ENCODE measurements at places on chromosomes 11 and 22.

GRCh38 chr11:40606800-40607199 is 852.7 kb downstream of the LRRC4C start:
- DNase-seq = no peak

- no peak for DNase-seq
Observed at GRCh38 chr22:44412136-44412731, 85.8 kb downstream of the RTL6 start.

GRCh38 chr11:64444838-64445441 is 86.0 kb downstream of the RPS6KA4 start:
- no peak for DNase-seq

DNA sequence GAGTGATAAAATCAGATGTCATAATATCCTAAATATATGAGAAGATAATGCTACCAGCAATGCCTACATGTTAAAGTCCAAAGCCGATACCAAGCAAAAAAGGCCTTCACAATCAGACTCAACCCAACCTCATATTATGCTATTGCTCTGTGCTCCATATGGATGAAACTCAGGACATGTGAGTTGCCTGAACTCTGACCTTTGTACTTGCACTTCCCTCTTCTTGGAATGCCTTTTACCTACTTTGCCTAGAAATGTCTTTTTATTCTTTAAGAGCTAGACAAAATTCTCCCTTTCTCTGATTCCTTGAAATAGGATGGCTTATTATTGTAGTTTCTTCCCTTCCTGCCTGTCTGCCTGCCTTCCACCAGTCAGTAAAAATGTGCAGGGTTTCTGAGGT is 954.7 kb upstream of the CCDC90B start:
- DNase-seq = no peak

DNA sequence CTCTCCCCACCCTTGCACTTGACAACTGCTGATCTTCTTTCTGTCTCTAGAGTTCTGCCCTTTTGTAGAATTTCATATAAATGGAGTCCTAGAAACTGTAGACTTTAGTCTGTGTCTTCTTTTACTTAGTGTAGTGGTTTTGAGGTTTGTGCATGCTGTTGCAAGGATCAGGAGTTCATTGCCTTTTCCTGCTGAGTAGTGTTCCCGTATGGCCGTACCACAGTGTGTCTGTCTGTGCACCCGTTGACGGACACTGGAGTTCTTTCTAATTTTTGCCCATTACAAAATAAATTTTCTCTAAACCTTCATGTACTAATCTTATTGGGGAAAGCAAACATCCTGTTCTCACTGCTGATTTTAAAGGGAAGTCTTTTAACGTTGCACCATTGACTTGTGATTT is 138.1 kb downstream of the TBC1D22A start:
- DNase-seq = no peak

GRCh38 chr11:109956124-109956793 is 136.9 kb upstream of the ZC3H12C start:
- DNase-seq = no peak

- DNase-seq = no peak
Observed at GRCh38 chr22:33710326-33710725, 209.9 kb downstream of the LARGE1 start.

GRCh38 chr11:65275906-65276305 is 14.1 kb downstream of the POLA2 start:
- DNase-seq = no peak

DNA sequence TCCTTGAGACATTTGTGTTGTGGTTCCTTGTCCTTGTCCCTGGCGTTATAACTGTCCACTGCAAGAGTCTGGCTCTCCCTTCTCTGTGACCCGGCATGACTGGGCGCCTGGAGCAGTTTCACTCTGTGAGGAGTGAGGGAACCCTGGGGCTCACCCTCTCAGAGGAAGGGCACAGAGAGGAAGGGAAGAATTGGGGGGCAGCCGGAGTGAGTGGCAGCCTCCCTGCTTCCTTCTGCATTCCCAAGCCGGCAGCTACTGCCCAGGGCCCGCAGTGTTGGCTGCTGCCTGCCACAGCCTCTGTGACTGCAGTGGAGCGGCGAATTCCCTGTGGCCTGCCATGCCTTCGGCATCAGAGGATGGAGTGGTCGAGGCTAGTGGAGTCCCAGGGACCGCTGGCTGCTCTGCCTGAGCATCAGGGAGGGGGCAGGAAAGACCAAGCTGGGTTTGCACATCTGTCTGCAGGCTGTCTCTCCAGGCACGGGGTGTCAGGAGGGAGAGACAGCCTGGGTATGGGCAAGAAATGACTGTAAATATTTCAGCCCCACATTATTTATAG is 23.0 kb downstream of the MYBPC3 start:
- no peak for DNase-seq

DNA sequence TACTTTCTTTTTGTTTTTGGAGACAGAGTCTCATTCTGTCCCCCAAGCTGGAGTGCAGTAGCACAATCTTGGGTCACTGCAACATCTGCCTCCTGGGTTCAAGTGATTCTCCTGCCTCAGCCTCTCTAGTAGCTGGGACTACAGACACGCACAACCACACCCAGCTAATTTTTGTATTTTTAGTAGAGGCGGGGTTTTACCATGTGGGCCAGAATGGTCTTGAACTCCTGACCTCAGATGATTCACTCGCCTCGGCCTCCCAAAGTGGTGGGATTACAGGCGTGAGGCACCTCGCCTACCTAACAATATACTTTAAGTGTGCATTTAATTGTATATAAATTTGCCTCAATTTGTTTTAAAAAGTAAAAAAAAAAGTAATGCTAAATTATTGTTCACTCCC is 38.4 kb downstream of the GRK3 start:
- no peak for DNase-seq

GRCh38 chr11:93959663-93960062 is 61.5 kb upstream of the HEPHL1 start:
- no peak for DNase-seq

DNA sequence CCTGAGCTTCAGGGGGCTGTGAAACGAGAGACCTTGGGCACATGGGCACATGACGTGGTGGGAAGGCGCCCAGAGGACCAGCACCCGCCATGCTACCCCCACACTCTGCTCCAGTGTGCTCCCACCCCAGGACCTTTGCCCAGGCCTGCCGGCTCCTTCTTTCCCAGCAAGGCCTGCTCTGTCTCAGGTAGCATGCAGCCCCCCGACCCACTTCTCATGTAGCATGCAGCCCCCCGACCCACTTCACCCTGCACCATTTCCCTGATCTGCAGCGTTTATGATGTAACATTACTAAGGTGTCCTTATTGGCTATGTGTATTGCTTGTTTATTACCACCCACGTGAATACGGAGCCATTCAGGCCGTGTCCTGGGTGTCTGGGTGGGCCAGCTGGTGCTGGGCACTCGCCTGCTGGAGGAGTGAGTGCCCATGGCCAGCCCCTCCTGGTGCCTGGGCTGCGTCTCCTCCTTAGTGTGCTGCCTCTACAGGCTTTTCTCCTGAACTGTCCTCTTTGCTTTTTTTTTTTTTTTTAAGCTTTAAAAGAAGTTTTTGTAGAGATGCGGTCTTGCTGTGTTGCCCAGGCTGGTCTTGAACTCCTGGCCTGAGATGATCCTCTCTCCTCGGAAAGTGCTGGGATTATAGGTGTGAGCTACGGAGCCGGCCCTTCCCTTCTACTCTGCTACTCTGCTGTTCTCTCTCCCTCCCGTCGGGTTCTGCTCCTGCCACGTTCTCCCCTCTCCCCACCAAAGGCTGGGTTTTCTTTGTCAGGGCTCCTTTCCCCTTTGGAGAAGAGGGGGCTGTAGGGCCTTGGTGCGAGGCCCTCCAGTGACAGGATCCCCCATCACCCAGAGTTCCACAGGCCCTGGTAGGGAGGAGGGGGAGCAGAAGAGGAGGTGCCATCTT is 29.4 kb downstream of the LRP5 start:
- DNase-seq = no peak

GRCh38 chr11:90229791-90230190 is 6.9 kb upstream of the CHORDC1 start:
- DNase-seq = no peak

GRCh38 chr11:133917921-133918607 is 38.7 kb downstream of the IGSF9B start:
- DNase-seq = no peak

DNA sequence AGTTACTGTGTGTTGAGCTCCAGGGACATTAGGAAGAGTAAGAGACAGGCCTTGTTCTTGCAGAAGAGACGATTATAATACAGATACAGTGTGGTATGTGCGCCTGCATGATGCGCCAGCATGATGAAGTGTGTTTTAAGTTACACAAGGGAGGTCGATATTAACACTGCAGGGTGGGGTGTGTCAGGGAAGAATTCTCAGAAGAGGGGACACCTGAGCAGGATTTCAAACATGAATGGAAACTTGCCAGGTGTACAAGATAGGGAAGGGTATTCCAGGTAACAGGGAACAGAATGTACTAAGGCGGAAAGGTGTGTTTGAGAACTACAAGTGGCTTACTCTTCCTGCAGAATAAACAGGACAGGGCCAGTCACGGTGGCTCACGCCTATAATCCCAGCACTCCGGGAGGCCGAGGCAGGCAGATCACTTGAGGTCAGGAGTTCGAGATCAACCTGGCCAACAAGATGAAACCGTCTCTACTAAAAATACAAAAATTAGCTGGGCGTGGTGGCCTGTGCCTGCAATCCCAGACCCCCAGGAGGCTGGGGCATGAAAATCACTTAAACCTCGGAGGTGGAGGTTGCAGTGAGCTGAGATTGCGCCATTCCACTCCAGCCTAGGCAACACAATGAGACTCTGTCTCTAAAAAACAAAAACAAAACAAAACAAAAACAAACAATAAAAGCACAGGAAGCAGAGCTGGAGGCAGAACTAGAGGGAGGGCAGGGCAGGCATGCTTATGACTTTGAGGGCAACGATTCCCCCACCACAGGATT is 59.0 kb downstream of the SYN3 start:
- DNase-seq = no peak

DNA sequence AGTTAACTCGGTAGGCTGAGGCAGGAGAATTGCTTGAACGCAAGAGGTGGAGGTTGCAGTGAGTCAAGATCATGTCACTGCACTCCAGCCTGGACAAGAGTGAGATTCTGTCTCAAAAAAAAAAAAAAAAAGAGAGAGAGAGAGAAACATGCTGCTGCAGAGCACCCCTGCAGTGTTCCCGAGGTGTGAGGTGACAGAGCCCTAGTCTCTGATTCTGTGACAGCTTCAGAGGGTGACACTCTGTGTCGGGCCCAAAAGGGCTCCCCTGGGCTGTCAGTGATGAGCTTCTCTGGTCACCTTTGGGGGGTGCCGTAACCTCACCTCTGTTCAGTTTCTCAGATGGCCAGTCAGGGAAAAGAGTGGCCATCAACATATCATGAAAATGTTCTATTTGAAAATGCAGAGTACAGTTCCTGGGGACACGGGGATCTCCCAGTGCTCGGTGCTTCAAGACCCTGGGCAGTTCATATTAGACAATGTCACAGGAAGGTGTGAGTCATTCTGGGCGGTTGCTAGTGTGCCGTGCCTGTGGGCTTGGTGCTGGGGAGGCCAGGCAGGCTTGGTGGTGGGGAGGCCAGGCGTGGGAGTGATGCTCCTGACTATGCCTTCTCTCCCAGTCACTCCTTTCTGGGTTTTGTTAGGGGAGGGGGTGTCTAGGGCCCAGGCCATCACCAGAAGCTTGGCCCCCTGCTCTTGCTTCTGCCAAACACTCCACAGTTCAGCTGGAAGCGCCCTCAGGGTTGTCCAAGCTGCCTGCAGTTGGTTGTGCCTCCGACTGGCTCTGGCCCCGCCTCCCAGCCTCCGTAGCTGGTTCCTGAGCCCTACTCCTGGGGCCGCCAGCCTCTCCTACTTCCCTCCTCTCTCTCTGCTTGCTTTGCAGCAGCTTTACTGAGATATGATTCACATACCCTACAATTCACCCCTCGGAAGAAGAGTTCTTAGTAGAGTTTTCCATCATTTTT is 52.5 kb upstream of the CLDN5 start:
- no peak for DNase-seq

DNA sequence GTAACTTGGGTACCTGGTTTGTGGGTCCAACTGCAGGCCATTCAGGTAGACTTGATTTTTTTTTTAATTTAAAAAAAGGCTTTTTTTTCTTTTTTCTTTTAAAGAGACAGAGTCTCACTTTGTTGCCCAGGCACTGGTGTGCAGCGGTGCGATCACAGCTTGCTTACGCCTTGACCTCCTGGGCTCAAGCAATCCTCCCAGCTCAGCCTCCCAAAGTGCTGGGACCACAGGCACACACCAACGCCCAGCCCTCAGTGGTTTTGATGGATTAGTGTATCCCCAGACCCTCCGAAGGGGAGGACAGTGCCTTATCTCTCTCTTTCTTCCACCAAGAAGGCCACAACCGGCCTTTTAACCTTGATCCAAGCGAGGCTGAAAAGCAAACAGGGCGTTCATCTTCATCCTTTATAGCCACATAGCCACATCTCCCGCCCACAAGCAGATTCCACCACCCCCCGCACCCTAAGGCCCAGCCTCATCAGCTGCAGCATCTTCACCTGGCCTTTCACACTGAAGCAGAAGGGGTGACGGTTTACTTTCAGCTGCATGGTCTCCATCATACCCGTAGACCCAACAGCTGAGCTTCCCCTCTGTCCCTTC is 17.6 kb upstream of the COMT start:
- no peak for DNase-seq

GRCh38 chr11:112610494-112610893 is 349.8 kb upstream of the PLET1 start:
- no peak for DNase-seq

- DNase-seq = peak; percentile 26
Observed at GRCh38 chr11:69801513-69802335, 17.5 kb downstream of the FGF3 start.

GRCh38 chr11:16215352-16215751 is 141.0 kb downstream of the SOX6 start:
- no peak for DNase-seq

DNA sequence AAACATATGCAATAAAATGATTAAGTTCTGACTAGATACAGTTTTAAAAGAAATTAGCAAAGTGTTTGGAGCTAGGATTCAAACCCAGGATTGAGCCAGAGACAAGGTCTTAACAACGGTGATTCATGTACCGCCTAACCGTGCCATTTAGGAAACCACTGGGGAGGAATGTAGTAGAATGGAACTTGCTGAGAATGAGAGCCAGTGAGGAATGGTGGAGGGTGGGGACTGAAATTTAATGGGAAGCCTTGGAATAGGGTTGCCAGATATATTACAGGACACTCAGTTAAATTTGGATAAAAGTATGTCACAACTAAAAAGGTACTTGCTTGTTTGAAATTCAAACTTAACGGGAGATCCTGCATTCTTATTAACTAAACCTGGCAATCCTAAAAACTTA is 30.4 kb upstream of the TMEM86A start:
- DNase-seq = no peak

- DNase-seq = no peak
Observed at GRCh38 chr11:4830346-4830745, 9.2 kb downstream of the OR51F2 start.

GRCh38 chr11:56700914-56701485 is 2.1 kb downstream of the OR9G1 start:
- DNase-seq = no peak

DNA sequence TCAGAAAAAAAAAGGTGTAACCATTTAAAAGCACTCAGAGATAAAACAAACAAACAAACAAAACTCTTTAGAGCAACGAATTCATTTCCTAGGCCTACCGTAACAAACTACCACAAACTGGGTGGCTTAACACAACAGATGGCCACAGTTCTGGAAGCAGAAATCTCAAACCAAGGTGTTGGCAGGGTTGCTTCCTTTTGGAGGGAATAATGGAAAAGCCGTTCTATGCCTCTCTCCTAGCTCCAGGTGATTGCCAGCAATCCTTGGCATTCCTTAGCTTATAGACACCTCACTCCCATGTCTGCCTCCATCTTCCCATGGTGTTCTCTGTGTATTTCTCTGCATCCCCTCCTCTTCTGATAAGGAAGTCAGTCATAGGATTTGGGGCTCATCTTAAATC is 200.4 kb downstream of the RAB38 start:
- DNase-seq = no peak
